Tibial artery (tissue), 4 donors: ENCODE measurements at places on chromosomes 2 and 18.

- H3K4me3 ChIP-seq, result no peak overlapping the region
- H3K27me3 ChIP-seq, result no peaks in the 10 kb centered on the region
- H3K36me3 ChIP-seq, result no peaks in the 10 kb centered on the region
- no peaks in the 10 kb centered on the region for H3K4me1 ChIP-seq
- DNase-seq, result no peak
- no peak overlapping the region for H3K27ac ChIP-seq
Measured at GRCh38 chr18:76970770-76971559, 148.6 kb downstream of the ZNF236 start.

- DNase-seq, result peak; percentile 54
- H3K27me3 ChIP-seq, result no peaks in the 10 kb centered on the region
- no peaks in the 10 kb centered on the region for H3K4me1 ChIP-seq
- H3K36me3 ChIP-seq, result no peaks in the 10 kb centered on the region
- peak within 1 kb of the TSS; percentile 83 for H3K27ac ChIP-seq
- H3K4me3 ChIP-seq, result peak within 1 kb of the TSS; percentile 90
Measured at GRCh38 chr2:202871300-202872141, at the start of gene ICA1L. TSS of gene ICA1L (minus strand) at chr2:202871766. CDS start at chr2:202829009, 42,757 bp downstream.

- no peaks in the 10 kb centered on the region for H3K36me3 ChIP-seq
- no peaks in the 10 kb centered on the region for H3K4me1 ChIP-seq
- H3K4me3 ChIP-seq, result no peak overlapping the region
Measured at GRCh38 chr18:7789856-7790552, 222.9 kb downstream of the PTPRM start.

DNA sequence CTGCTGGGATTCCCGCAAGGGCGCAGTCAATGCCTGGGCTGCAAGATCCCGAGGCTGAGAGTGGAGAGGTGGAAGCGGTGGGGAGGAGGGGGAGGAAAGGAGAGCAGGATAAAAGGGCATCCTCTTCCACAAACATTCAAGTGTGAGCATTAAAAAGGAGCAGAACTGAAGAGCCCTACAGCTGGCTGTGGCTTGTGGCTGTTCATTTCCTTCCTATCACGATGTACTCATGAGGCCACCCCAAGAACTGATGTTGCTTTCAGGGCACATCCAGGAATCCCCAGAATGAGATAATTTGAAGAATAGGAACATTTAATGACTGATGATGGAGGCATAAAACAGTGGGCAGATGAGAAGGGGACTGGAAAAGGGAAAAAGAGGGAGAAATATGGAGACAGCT, 230.8 kb upstream of the SMIM21 start:
- no peak overlapping the region for H3K27ac ChIP-seq
- peaks cover 3% of the 10 kb centered on the region for H3K27me3 ChIP-seq
- no peak for DNase-seq
- no peaks in the 10 kb centered on the region for H3K36me3 ChIP-seq
- H3K4me3 ChIP-seq, result no peak overlapping the region

- no peak overlapping the region for H3K27ac ChIP-seq
- no peaks in the 10 kb centered on the region for H3K27me3 ChIP-seq
- H3K4me3 ChIP-seq, result no peak overlapping the region
- H3K36me3 ChIP-seq, result no peaks in the 10 kb centered on the region
- no peak for DNase-seq
- no peaks in the 10 kb centered on the region for H3K4me1 ChIP-seq
Measured at GRCh38 chr2:25592766-25593292, 80.5 kb downstream of the DTNB start.

DNA sequence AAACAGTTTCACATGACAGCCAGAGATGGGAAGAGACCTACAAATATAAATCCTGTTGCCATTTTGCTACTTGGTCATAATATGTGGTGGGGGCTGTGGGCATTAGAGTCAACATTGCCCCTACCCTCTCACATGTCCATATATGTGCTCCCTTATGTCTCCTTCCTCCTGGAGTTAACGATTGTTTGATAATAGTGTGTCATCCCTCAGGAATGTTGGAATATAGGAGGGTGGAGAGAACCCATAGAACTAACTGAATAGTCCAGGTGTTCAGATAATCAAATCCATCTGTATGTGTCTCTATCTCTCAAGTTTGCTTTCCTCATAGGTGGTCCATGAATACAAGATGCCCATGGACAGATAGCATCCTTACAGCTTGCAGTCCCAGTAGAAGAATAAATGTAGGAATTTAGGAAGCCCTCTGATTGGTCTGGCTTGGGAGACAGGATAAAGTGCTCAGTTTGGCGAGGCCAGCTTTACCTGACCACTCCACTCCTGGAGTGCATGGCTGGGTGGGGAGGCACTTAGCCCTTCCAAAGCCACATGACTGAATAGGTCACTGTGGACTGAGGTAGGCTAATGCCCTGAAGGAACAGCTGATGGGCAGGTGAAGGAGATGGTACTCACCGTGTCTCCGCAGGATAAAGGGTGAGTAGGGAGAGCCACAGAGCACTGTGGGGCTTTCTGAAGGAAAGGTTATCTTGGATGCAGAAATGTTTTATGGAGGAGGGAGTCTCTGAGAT, 166.9 kb downstream of the CDCA7 start:
- no peaks in the 10 kb centered on the region for H3K36me3 ChIP-seq
- H3K27ac ChIP-seq, result no peak overlapping the region
- no peak for DNase-seq
- H3K4me3 ChIP-seq, result no peak overlapping the region
- H3K4me1 ChIP-seq, result no peaks in the 10 kb centered on the region
- peaks cover 11% of the 10 kb centered on the region for H3K27me3 ChIP-seq

GRCh38 chr2:184304006-184304405, 294.3 kb upstream of the ZNF804A start:
- H3K36me3 ChIP-seq, result no peaks in the 10 kb centered on the region
- no peaks in the 10 kb centered on the region for H3K27me3 ChIP-seq
- H3K27ac ChIP-seq, result no peak overlapping the region
- DNase-seq, result no peak
- no peaks in the 10 kb centered on the region for H3K4me1 ChIP-seq
- no peak overlapping the region for H3K4me3 ChIP-seq

- H3K36me3 ChIP-seq, result peaks cover 3% of the 10 kb centered on the region
- no peak overlapping the region for H3K27ac ChIP-seq
Measured at GRCh38 chr2:221415789-221416188, 156.3 kb downstream of the EPHA4 start.

GRCh38 chr2:26840937-26841610, 6.9 kb upstream of the DPYSL5 start:
- no peak overlapping the region for H3K4me3 ChIP-seq
- no peaks in the 10 kb centered on the region for H3K36me3 ChIP-seq
- DNase-seq, result no peak
- H3K4me1 ChIP-seq, result peaks cover 2% of the 10 kb centered on the region
- no peak overlapping the region for H3K27ac ChIP-seq

DNA sequence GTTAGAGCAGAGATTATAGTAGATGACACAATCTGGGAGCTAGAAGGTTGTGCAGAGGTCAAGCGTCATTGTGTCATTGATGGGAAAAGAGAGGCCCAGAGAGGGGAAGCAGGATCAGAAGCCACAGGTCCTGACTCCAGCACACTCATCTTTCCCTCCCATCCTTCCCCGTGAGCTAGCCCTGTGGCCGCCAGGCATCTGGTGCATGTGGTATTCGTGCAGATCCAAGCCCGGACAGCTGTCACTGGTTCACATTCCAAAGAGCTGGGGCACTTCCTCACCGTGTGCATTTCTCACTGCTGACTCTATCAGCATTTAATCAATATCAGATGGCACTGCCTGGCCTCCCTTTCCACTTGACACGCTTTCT, 94.1 kb upstream of the THOC1 start:
- H3K27ac ChIP-seq, result no peak overlapping the region
- no peaks in the 10 kb centered on the region for H3K27me3 ChIP-seq
- H3K36me3 ChIP-seq, result no peaks in the 10 kb centered on the region
- no peak overlapping the region for H3K4me3 ChIP-seq
- peak; percentile 76 for DNase-seq
- no peaks in the 10 kb centered on the region for H3K4me1 ChIP-seq

DNA sequence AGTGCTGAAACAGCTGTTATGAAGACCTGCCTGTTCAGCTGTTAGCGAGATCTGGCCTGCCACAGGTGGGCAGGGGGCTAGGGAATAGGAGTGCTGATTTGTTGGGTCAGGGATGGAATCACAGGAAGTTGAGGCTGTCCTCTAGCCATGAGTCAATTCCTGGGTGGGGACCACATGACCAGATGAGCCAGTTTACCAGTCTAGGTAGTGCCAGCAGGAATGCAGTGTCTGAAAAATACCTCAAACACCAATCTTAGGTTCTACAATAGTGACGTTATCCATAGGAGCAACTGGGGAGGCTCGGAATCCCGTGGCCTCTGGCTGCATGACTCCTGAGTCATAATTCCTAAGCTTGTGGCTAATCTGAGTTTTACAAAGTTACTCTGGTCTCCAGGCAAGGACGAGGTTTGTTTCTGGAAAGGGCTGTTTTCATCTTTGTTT, 44.9 kb downstream of the DYSF start:
- H3K36me3 ChIP-seq, result no peaks in the 10 kb centered on the region
- H3K4me3 ChIP-seq, result no peak overlapping the region
- no peaks in the 10 kb centered on the region for H3K27me3 ChIP-seq
- no peaks in the 10 kb centered on the region for H3K4me1 ChIP-seq
- peak; percentile 50 for DNase-seq

DNA sequence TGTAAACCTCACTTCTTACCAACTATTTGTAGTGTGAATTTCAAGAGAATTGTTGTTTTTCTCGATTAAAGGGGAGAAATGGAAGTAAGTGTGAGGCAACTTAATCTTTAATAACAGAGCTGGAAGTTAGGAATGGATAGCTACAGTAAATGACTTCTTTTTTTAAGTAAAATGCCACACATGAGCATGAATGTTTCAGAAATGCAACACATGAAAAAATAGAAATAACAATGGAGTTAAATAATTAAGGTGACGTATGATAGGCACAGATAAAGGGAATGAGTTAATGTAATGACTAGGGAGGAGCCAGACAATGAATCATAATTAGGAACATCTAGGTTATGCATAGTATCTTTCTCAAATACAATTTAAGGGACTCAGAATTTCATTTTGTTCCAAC, 3.4 kb downstream of the REL start:
- H3K27ac ChIP-seq, result no peak overlapping the region
- no peak for DNase-seq
- H3K4me1 ChIP-seq, result peaks cover 8% of the 10 kb centered on the region
- H3K4me3 ChIP-seq, result no peak overlapping the region
- H3K27me3 ChIP-seq, result no peaks in the 10 kb centered on the region

DNA sequence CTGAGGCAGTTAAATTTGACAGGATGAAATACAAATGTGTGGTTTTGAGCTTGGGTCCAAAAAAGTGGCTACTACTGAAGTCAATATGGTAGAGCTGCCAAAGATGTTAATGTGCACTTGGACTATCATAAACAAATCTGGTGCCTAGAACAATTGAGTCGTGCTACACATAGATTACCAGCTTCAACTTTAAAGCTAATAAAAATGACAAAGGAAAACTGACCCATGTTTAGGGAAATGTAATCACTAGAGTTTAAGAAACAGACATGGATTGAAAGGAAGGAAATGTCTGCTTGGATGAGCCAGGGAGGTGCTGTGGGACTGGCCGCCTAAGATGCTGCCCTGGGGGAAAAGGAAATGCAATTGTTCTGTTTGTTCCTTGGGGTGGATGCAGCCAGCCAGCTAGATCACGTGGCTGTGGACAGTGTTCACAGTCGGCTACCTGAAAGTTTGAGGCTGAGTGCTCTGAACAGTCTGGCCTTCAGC, 36.6 kb downstream of the CYB5A start:
- H3K27me3 ChIP-seq, result no peaks in the 10 kb centered on the region
- DNase-seq, result no peak
- H3K36me3 ChIP-seq, result peaks cover 16% of the 10 kb centered on the region
- H3K27ac ChIP-seq, result no peak overlapping the region
- H3K4me1 ChIP-seq, result peaks cover 13% of the 10 kb centered on the region
- H3K4me3 ChIP-seq, result no peak overlapping the region

- DNase-seq, result no peak
- no peak overlapping the region for H3K27ac ChIP-seq
- H3K4me3 ChIP-seq, result no peak overlapping the region
- H3K27me3 ChIP-seq, result no peaks in the 10 kb centered on the region
Measured at GRCh38 chr18:51575171-51575570, 377.7 kb upstream of the MEX3C start.

DNA sequence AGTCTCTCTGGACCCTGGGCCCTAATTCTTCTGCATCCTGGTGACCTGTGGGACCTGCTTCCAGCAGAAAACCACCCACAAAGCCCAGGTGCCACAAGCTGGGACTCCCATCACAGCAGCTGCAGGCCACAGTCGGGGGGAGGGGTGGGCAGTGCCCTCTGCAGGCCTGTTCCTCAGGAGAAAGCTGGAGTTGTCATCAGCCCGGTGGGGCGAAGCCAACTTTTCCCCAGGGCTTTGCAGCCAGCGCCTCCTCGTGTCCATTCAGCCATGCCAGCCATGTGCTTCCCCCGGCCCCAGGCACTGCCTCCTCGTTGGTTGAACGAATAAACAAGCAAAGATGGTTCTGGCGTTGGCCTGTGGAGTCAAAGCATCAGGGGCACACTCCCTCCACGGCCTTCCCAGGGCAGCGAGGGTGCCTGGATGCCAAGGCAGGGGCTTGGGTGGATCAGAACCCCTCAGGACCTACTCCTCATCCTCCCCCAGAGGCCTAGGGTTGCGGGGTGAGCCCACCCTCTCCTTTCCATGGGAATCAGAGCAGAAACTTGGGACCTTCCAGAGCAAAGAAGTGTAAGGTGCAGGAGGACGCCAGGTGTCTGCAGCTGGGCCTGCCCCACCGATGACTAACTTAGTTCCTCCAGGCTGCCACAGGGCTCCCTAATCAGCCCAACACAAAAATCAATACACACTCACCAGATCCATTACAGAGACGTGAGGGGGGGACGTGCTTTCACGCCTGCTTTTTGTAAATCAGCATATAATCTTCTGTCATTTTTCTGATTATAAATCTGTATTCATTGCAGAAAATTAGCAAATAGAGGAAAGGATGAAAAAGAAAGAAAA, 75.7 kb upstream of the RAB6C start:
- no peak overlapping the region for H3K4me3 ChIP-seq
- H3K4me1 ChIP-seq, result no peaks in the 10 kb centered on the region
- DNase-seq, result no peak
- H3K27me3 ChIP-seq, result peaks cover 2% of the 10 kb centered on the region
- H3K36me3 ChIP-seq, result no peaks in the 10 kb centered on the region

- no peaks in the 10 kb centered on the region for H3K36me3 ChIP-seq
- no peaks in the 10 kb centered on the region for H3K27me3 ChIP-seq
- no peak overlapping the region for H3K4me3 ChIP-seq
- DNase-seq, result no peak
- H3K27ac ChIP-seq, result no peak overlapping the region
Measured at GRCh38 chr18:35904389-35905037, 68.0 kb upstream of the RMP24 start.

DNA sequence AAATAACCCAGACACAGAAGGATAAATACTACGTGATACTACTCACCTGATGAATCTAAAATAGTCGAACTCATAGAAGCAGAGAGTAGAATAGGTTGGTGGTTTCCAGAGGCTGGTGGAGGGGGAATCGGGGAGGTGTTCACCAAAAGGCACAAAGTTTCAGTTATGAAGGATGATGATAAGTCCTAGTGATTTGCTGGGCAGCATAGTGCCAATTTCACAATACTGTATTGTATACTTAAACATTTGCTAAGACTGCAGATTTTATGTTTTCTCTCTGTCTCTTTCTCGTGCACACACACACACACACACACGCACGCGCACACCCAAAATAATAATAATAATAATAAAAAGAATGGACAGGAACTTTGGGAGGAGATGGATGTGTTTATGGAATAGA, 220.3 kb upstream of the EPAS1 start:
- DNase-seq, result no peak
- no peaks in the 10 kb centered on the region for H3K4me1 ChIP-seq
- no peak overlapping the region for H3K27ac ChIP-seq
- no peaks in the 10 kb centered on the region for H3K27me3 ChIP-seq
